ENCODE measurements at places on chromosomes 1 and 21.

DNA sequence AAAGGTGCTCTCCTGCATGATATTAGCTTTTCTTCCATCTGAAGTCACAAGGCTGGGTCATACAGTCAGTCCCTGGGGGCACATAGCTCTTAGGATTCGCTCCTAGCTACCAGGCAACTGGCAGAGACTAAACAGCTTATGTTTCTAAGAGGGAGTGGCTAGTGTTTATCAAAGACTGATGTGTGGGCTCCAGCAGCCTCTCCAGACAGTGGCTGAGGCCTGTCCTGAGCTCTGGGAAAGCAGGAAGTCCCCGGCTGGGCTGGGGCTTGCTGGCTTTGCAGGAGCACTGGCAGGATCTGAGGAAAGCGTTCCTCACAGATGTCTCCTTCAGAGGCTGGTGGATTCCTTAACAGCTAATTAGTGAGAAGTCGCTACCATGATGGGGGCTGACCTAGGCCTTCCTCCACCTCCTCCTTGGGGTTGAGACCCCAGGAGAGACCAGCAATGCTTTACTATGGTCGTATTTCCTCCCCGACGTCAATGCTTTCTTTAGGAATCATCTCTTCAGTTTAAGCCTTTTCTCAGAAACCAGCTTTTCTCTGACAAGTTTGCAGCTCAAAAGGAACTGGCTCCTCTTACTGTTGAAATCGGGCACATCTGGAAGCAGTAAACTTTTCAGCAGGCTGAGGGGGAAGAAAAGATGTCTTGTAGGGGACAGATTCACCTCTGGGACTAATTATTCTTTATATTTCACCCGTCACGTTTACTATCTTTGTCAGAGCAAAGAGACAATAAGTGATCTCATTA, 33.5 kb upstream of the HHAT start:
- DNase-seq = no peak

DNA sequence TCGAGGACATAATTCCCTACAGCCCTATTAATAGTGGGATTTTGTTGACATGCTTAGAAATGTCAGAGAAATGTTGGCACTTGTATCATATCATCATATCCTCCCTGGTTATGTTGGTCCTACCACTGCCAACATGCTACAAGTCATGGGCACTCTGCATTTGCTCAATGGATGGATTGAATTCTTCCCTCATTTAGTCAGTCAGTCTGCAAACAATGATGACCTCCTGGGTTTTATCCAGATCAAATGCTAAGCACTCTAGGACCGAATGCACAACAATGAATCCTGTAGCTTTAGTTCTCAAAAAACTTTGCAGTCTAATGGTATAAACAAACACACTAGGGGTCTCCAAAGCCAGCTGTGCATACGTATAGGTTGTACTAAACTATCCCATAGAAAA, 357.2 kb upstream of the DPYD start:
- DNase-seq = no peak

GRCh38 chr1:116481934-116482333, 88.9 kb downstream of the CD58 start:
- no peak for DNase-seq

DNA sequence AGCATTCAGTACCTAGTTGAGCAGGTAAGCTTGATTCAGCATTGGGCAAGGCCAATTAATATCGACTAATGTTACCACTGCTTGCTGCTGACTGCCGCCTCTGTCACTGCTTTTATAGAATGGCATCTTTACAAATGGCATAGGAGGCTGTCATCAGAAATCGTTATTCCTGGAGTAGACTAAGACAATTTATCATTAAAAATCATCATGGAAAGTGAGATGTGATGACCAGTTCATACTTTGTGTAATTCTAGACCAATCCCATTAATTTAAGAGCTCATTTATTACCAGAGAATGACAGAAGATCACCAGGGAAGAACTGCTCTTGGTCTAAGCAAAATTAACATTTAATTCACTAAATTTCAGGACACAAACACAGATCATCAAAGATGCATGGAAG, 254.0 kb downstream of the SPATA17 start:
- DNase-seq = no peak

DNA sequence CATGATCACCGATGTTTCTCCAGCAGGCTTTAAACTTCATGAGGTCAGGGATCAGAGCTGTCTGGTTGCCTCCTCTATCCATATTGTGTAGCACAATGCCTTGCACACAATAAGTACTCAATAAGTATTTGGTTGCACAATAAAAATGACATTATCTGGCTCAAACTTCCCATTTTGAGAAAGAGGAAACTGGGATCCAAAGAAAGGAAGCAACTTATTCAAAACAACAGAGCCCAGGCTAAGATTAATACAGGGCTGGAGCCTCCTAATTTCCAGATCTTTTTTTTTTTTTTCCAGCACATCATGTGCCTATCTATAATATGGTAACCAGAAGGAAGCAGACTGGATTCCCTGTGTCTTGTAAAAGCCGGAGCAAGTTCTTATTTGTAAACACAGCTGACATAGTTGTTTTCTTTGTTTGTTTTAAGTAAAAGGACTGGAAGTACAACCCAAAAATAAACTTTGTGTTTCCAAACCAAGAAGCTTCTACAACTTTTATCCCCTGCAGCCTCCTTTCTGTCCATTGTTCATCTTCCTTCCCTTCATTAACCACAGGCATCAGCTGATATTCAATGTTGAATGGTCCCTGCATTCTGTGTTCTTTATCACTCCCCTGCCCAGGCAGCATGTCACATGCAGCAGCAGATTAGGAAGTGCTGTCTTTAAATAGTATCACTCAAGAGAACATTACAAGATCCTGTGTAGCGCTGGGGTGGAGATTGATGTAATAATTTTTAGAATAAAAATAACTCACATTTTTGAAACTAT, 71.2 kb upstream of the HOOK1 start:
- no peak for DNase-seq

DNA sequence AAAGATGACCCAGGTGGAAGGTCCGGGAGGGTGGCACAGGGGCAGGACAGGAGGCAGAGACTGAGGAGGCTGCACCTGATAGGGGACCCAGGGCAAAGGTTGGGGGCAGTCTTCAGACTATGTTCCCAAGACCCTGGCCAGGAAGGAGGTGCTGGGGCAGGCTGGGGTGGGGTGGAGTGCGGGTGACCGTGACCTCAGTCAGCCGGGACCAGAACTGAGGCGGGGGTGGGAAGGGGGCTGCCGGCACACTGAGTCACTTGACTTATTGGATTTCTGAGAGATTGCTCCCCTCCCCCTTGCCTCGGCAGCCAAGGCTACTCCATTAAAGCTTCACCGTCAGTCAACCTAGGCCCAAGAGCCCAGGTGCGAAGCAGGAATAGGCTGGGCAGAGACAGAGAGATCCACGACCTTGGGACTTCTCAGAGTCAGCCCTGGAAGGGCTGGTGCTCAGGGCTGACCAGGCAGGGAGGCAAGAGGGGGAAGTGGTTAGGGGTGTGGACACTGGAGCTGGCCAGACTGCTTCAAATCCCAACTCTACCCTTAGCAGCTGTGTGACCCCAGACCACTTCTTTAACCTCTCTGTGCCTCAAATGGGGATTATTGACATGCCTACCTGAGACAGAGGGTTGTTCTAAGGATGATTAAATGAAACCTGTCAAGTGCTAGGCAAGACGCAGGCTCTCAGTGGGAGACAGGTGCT, 47.9 kb upstream of the LAPTM5 start:
- DNase-seq = no peak

- DNase-seq = no peak
These were observed 20.7 kb downstream of the ECE1 start for GRCh38 chr1:21269461-21270085.

DNA sequence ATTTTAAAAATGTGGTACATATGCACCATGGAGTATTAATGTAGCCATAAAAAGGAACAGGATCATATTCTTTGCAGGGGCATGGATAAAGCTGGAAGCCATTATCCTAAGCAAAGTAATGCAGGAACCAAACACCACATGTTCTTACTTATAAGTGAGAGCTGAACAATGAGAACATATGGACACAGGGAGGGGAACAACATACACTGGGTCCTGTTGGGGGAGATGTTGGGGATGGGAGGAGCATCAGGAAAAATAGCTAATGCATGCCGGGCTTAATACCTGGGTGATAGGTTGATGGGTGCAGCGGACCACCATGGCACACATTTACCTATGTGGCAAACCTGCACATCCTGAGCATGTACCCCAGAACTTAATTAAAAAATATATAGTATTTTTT, 352.5 kb upstream of the KAZN start:
- no peak for DNase-seq

DNA sequence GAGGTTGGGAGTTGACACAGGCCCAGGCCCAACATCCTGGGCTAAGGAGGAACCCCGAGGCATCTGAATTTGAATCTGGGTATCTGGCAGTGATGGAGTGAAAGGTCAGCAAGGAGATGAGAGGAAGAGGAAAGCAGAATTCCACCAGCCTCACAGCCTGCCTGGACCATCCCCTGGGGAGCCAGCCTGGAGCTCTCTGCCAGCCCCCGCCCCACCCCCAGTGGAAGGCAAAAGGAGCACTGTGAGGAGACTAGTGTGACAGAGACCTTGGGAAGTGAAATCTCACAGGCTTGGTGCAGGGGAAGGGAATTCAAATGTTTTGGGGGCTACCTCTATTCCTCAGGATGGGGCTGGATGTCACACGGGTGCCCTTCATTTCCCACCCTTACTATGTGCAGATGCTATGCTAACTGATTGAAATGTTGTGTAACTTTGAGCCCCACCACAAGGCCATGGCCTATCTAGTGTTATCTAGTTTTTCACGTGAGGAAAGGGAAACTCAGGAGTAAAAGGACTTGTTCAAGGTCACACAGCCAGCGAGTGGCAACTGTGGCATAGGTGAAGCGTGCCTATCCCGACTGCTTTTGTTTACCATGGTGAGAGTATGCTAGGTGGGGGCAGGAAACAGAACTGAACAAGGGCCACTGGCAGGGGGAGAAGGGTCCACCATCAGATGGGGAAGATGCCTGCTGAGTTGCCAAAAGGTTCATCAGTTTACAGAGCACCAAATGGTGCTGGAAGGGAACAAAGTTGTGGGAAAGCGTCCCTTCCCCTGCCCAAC, 29.8 kb downstream of the AHDC1 start:
- no peak for DNase-seq

DNA sequence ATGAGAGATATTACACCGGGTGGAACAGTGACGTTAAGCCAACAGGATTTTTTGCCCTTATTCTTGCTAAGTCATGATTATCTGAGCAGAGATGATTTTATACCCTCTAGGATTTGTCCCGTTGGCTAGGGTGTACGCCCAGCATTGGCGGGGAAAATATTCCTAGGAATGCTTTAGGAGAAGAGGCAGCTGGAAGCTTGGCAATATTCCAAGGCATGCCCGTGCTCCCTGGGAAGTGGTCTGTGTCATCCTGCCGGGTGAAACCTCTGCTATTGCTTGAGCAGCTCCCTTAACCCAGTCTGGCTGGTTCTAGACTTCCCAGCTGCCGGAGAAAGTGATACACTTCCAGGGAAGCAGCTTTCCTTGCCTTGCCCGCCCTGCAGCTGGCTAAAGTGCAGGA, 16.2 kb downstream of the CHRNB2 start:
- DNase-seq = no peak

DNA sequence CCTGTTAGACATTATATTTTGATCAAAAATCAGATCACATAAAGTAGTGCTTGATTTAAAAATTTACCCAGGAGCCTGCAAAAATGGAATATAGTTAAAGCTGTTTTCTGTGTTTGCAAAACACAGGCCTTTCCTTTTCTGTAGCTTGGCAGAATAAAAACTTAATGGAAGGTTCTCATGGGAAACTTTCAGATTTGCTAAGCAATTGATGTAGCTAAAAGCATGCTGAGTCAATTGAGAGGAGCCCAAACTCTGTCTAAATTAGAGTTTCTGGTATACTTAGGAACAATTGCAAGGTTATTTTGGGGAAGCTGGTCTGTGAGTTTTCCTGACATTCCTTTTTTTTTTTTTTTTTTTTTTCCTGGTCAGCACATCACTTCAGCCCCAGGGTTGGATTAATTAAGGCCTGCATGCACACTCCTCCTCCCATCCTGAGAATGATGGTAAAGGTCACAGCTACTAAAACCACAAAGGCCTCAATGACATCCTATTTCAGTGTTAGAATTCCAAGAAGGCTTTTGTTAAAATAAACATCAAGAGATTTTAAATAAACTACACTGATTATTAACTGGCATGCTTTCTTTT, 608.7 kb downstream of the PLPP3 start:
- DNase-seq = no peak

DNA sequence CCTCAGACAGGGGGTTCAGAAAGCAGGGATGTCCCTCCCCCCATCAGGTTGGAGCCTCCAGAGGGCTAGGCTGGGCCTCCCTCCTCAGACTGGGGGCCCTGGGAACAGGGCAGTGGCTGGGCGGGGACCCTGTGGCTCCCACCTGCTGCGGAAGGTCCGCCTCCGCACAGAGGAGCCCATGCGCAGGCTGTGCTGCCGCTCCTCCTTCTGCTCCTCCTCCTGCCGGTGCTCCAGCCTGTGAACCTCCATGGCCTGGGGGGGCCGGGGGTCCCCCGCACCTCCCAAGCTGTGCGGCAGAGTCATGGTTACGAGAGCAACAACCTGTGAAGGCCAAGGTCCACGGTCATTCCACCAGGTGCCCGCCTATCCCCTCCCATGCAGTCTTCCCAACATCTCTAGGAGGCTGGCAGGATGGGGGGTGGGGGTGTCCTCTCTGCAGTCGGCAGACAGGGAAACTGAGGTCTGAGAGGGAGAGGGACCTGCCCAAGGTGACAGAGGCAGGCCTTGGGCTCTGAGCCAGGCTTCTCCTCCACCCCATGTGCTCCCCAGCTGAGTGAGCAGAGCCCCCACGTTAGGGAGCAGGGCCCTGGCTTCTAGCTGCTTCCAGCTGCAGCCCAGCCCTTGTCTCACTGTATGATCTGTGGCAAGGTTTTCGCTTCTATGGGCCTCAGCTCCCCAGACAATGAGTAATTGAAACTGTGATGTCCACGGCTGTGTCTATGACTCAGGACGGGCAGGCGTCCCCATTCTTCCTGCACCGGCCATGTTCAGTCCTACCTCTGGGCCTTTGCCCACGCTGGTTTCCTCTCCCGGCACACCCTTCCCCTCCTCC, 3.4 kb downstream of the MYOM3 start:
- DNase-seq = no peak

GRCh38 chr1:72442262-72442661, 159.9 kb upstream of the NEGR1 start:
- no peak for DNase-seq
